ENCODE measurements at places on chromosomes 3 and 15.

- no peak for DNase-seq
These were observed 12.0 kb downstream of the PLA2G4B start for GRCh38 chr15:41850482-41851166.

DNA sequence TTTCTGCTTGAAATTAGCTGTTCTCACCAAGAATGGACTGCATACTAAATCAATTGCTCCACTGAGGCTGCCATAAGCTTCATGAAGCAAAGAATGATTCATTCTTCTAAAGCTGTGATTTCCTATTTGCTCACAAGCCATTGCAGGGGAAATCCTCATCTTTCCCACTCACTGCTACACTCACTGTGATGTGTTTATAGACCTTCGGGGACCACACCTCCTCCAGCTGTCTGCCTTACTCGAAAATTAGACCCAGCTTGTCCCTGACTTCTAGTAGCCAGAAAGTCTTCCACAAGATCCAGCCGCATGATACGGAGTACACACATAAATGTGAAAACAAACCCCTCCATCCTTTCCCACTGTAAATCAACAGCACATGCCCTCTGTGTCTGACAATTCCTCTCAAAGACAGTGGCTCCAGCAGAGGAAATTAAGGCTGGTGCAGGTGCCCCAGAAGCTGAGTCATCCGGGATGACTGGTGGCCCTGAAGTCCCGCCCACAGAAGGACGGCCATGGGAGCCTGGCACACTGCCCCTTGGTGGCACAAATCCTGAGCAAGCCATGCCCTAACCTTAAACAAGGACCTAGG lies 172.0 kb downstream of the STT3B start:
- DNase-seq, result peak; percentile 84

- peak; percentile 44 for DNase-seq
These were observed 735.0 kb downstream of the ROBO1 start for GRCh38 chr3:79032686-79033318.

GRCh38 chr15:90531147-90531546 lies 1.4 kb downstream of the CRTC3 start:
- DNase-seq, result no peak

- DNase-seq, result peak; percentile 98
These were observed 38.2 kb downstream of the MB21D2 start for GRCh38 chr3:192879346-192880031.

DNA sequence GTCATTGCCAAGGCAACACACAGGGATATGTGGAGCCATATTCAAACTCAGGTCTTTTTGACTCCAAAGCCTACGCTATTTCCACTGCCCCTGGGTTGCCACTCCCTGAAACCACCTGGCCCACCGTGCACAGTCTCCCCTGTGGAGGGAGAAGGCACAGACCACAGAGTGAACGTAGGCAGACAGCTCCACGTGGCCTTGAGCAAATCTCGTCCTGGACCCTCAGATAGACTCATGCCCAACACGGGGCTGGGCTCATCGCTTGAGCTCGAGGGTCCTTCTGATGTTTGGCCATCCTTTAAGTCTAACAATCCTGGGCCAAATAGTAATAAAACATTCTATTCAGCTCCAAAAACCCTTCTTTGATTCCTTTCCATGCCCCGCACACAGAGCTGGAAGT lies 72.0 kb downstream of the CPN2 start:
- DNase-seq, result no peak

Data from HT1080 (cell line).